Activated T-cell treated with anti-CD3 and anti-CD28 coated beads, Interleukin-2, amount 50 U/mL, for 72 hours (primary cell): ENCODE measurements at places on chromosomes 12 and 14.

- DNase-seq: no peak
These were observed 21.6 kb upstream of the CHFR start for GRCh38 chr12:132909030-132909368.

- no peak for DNase-seq
These were observed 2.9 kb upstream of the BDKRB1 start for GRCh38 chr14:96252999-96253539.

DNA sequence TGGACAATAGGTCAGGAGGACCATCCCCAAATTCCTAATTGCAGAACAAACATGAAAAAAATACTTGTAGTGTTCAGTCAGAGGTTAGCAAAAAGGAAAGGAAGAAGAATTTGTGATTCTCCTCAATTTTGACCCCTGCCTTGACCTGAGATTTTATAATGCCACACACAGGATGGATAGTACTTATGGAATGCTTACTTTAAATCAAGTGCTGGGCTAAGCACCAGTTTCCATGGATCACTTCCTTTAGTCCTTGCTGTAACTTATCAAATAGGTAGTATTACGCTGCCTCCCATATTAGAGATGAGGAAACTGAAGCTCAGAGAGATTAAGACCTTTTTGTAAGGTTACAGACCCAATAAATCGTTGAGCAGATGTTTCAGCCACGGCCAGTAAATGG is 81.2 kb upstream of the OVCH1 start:
- no peak for DNase-seq

- no peak for DNase-seq
These were observed 245.2 kb downstream of the AACS start for GRCh38 chr12:125310461-125310860.

DNA sequence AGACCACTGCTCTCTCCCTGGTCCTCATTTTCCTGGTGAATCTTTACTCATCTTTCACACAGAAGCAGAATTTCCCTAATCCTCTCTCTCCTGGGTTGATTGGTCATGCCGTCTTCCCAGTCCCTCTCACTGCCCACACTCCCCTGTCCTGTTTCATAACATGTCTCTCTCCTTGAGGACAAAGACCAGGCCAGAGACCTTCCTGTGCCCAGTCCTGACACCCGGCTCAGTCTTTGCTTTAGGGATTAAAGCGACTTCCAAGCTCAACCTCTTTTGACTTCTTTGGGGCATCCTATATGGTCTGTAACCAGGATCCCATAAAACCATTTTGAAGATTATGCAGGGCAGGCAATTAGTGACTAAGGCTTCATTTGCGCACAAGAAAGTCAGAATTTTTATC is 105.5 kb downstream of the BCL11B start:
- DNase-seq: no peak

DNA sequence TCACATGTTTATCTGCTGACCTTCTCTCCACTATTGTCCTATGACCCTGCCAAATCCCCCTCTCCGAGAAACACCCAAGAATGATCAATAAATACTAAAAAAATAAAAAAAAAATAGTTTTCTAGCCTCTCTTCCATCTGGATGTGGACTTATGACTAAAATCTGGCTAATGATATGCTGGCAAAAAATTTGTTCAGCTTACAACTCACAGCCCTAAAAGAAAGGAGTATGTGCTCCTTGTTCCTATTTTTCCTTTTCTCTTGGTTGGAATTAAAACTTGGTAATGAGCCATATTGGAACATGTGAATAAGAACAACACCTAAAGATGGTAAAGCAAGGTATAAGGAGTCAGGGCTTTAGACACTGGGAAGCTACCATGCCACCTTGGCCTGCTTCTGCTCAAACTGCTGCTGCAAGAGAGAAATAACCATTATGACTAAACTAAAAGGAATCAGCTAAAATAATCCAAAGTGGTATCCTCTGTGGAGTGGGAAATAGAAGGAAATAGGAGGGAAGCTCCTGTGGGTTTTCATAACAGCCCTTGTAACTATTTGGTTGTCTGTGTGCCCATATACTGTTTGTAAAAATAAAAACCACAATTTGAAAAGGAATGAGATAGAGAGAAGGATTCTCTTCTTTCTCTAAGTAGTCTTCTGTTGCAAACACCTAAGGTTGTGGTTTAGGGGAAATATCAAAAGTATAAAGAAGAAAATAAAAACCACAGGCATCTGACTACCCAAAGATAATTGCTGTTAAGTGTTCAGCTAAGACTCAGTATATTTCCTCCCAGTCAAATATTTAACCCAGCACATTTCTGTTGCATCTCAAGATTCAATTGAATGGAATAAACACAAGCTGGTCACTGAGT is 53.8 kb downstream of the SDR9C7 start:
- DNase-seq: no peak

GRCh38 chr14:56995010-56995409 is 184.7 kb upstream of the OTX2 start:
- DNase-seq: no peak

DNA sequence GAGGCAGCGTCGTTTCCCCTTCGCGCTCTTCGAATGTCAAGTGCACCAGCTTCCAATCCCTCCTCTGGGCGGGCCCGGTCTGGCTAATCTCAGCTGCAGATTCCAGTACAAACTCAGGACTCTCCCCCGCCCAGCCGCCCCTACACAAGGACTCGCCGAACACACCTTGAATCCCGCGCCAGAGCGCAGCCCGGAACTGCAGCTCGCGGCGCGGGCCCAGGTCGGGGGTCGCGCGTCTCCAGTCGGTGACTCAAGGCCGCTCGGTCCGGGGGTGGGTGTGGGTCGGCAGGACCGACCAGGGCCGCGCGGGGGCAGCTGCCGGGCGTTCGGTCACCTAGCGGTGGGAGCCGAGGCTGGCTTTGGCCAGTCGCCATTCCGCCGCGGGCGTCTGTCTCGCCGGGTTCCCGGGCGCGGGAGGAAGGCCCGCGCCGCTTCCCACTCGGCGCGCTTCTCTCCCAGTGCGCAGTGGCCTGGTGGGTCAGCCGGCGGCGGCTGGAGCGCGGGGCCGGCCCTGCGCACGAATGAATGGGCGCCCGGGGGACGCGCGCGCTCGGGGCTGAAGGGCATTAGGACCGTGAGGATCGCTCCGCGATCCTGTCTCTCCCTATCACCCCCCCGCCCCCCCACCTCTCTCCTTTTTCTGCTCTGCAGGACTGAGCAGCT is at the start of gene GALNT16:
TSS of gene GALNT16 (plus strand) at position 632 of the 663 bp plus-strand sequence. CDS start 133 bp downstream, outside the sequence.
- DNase-seq: peak; percentile 8

DNA sequence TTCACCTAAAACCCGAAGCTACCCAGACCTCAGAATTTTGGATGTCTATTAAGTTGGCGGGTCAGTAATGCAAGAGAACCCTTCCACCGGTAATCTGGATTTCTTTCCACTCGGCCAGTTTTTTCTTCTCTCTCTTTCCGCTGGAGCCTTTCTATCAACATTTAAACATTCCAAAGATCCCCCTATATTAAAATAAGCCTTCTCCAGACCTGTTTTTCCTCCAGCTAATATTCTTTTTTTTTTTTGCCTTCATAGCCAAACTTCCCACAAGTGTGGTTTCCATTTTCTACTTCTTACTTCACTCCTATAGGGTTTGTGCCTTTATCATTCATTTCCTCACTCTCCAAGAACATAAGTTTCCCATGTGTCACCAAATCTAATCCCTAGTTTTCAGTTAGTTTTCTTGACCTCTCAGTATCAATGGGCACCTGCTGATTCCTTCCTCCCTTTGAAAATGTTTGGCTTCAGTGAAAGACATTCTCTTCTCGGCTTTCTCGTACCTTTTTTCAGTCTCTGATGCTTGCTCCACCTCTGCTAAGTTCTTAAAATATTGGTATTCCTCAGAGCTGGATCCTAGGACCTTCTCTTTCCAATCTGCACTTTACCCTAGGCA is 583 bp upstream of the SDR39U1 start:
- no peak for DNase-seq

DNA sequence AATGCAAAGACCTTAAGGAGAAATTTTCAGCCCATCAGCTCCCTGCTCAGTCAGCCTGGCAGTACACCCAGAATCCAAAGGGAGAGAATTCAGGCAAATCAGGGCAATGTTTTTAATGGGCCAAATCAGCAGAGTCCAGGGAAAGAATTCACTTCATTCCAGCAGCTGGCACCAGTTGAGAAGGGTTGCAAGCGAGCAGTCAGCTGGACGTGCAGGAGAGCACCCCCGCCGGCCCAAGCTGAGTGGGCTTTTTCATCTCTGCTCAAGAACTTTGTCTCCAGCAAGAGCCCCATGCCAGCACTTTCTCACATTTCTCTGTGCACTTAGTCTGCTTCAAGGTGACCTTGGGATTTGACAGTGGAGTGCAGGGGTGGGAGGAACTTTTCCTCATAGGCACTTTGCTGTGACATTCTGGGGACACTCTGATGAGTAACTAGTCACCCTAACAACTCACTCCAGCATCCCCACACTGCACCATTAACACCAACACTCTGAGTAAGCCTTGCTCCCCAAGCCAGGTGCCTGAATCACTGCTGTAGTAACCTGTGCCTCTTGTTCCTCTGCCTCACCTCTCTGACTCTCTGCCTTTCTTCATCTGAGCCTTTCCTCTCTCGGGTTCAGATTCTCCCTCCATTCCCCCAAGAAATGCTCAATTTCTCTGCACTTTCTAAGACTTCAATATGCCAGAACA is 2.2 kb downstream of the ENDOU start:
- no peak for DNase-seq

DNA sequence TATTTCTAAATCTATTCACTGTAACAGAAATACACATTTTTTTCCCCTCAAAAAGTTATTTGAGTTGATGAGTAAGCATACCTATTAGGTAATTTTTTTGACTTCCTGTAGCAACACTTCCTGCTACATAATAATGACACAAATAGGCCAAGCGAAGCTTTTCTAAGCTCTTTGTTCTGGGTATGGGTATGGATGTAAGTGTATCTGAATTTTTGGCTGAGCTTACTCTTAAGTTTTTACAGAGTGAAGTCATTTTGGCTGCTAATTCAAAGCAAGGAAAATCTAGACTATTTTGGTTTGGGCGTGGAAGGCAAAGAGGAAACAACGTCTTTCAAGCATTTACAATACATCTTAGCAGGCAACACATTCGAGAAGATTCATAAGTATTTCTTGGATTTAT is 1206.0 kb upstream of the FLRT2 start:
- DNase-seq: no peak

DNA sequence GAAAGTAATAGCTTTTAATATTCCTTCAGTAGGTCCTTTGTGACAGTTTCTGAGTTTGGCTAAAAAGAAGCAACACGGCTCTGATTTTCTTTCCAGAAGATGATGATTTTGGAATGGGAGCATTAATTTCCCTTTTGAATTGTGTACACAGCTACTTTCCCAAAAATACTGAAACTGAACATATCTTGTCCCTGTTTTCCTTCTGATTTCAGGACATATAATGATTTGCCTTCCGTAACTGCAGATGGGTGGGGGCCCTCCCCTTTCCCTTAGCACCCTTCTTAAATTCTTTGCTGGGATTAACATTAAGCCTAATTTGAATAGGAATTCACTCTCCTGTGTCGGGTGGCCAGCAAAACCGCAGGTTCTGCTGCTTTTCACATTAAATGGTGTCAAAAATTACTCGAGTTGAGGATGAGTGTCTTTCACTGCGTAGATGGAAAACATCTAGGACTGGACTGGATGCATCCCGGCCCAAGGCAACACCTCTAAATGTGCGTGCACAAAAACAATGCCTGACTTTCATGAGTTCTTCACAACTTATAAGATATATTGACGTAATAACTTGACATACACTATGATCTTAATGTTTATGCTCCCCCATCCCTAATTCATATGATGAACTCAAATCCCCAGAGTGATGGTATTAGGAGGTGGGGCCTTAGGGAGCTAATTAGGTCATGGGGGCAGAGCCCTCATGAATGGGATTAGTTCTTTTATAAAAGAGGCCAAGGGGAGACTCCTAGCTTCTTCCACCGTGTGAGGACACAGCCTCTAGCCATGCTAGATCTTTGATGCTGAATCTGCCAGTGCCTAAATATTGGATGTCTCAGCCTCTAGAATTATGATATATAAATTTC is 158.1 kb downstream of the AEBP2 start:
- no peak for DNase-seq

DNA sequence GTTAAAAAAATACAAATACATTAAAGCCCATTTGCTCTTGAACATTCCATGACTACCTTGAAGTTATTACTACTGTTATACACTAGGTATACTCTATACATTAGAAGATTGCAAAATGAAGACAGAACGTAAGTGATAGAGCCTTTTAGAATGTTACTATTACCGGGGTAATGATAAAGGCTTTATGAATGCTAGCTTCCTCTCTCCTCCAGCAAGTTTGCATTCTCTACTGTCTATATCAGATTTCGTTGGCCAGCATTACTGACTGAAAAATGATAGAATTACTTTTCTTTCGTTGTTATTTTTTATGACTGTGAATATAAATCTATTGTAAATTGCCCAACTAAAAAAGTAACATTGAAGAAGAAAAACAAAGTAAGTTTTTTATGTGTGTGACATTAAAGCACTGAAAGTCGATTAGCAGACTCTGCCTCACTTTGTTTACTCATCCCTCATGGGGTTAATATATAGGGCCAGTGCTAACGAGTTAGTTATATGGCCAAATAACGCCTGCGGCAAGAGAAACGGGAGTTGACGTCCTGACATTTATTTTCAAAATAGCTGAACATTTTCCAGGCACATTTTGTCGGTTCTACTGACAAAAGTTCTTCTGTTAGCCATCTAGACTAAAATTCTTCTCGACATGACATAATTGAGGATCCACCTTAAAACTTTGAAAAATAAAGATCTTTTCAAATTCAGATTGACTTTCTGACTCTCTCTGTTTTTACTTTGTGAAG is 163.8 kb upstream of the KITLG start:
- DNase-seq: no peak

- DNase-seq: peak; percentile 75
These were observed 12.4 kb upstream of the ITGB7 start for GRCh38 chr12:53219292-53219955.

- DNase-seq: no peak
These were observed 184.0 kb downstream of the AACS start for GRCh38 chr12:125249066-125249824.

DNA sequence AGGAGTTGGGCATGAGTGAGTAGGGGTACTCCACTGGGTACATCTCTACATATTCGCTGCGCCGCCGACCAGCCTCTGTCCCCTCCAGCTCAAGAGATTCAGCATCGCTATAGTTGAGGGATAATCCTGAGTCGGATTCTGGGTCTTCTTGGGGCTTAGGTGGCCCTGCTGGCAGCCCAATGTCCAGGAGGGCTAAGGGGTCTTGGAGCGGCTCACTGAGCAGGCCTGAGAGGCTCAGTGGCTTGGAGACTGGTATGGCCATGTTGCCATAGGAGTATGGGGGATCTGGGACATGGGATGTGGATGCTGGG is 7.9 kb downstream of the NFE2 start:
- no peak for DNase-seq

DNA sequence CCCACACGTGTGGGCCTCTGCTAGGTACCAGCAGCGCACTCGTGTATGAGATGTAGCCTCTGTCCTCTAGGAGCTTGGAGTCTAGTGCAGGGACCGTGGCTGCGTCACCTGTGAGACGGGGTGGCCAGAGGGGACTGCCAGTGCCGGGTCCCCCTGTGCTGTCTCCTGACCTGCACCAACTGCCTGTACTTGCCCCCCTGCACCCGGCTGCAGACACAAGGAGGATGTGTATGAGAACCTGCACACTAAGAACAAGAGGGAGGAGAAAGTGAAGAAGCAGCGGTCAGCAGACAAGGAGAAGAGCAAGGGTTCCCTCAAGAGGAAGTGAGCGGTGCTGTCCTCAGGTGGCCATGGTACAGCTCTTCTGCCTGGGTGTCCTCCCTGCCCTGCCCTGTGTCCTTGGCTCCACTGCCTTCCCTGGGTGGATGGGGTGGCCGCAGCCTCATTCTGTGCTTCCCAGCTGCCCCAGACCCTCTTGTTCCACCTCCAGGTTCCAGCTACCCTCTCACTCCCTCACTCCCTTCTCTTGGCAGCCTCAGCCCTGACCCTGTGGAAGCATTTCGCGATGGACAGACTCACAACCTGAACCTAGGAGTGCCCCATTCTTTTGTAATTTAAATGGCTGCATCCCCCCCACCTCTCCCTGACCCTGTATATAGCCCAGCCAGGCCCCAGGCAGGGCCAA is 9.6 kb downstream of the PTPN6 start:
- peak; percentile 67 for DNase-seq
